ENCODE measurements at places on chromosomes 16 and 17. TPM values are rescaled to one million over a fixed set of nuclear protein-coding genes. Genes with fewer than 3 reads are reported as not detected.

- no peak for DNase-seq
Measured at GRCh38 chr16:560204-560700, at the start of gene PRR35. TSS of gene PRR35 (plus strand) at chr16:560394. CDS start at chr16:563295, 2,901 bp downstream.

GRCh38 chr17:12431188-12431587, 234.5 kb upstream of the MYOCD start:
- no peak for DNase-seq

SOCS3 gene
- total RNA-seq, result 82.0 TPM

KCNJ18 gene
- not detected for total RNA-seq

GRCh38 chr16:81779536-81780320, 637 bp downstream of the PLCG2 start:
- DNase-seq, result peak; percentile 80

GRCh38 chr16:20918486-20919239, 18.1 kb downstream of the LYRM1 start:
- peak; percentile 69 for DNase-seq

ORC6 gene
- 0.78 TPM for total RNA-seq

DNA sequence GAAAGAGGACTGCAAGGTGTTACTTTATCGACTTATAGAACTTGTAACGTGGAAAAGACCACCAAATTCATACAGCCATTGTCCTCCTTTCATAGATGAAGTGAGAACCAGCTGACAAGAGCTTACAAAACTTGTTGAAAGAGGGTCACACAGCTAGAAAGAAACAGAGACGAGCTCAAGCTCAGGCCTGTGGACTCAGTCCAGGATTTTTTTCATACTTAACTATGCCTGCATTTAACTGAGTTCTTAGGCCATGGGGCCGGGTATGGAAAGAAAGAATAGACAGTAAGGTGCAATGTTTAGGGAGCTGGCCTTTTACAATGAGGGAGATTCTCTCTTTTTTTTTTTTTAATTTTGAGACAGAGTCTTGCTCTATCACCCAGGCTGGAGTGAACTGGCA, 106.1 kb downstream of the ADAMTS18 start:
- no peak for DNase-seq

DNA sequence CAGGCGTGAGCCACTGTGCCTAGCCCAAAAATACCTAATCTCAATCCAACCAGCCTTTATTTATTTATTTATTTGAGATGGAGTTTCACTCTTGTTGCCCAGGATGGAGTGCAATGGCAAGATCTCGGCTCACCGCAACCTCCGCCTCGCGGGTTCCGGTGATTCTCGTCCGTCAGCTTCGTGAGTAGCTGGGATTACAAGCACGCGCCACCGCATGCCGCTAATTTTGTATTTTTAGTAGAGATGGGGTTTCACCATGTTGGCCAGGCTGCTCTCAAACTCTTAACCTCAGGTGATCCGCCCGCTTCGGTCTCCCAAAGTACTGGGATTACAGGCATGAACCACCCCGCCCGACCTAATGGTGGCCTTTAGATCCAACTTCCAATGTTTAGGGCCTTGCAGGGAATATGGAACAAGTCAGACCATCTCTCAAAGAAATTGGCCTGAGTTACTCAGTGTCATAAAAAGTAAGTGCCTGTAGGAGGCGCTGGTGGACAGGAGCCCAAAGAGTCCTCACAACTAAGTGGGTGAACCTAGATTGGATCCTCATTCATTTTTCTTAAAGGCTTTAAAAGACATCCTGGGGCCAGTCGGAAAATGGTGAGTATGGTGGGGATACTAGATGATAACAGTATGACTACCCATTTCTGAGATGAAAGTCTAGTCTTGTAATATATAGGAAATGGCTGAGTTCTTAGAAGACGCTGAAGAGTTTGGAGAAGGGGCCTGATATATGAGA, 4.6 kb downstream of the ZSCAN10 start:
- no peak for DNase-seq

EFNB3 gene
- 0.32 TPM for total RNA-seq

GRCh38 chr16:66083171-66083570, 283.3 kb upstream of the CDH5 start:
- DNase-seq, result no peak

PPP1R27 gene
- not detected for total RNA-seq

DNA sequence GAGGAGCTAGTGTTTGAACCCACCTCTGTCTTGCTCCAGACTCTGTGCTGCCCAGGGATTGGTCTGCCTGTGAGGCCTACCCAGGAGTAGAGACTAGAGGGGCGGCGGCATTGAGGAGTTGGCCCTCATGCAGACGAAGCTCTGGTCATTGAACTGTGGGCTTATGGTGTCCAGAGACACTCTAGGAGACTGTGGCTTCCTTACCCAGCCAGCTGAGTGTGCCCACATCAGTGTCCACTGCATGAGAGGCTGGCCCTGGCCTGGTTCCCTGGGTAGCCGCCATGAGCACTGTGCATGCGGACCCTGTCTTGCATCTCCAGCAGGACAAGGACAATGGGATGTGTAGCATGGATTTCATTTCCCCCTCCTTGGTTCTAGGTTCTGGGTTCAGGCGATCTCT, 14.0 kb downstream of the SGSM2 start:
- DNase-seq, result peak; percentile 39

GRCh38 chr17:17377071-17377967, 74.1 kb downstream of the NT5M start:
- peak; percentile 69 for DNase-seq
